ENCODE measurements at places on chromosomes 13 and 19. TPM values are rescaled to one million over a fixed set of nuclear protein-coding genes. Genes with fewer than 3 reads are reported as not detected.

The GPR4 gene
- not detected for total RNA-seq

GRCh38 chr19:47113850-47114651 lies 475 bp upstream of the ZC3H4 start:
- H3K27ac ChIP-seq: peak overlapping the region; percentile 100
- peaks cover 17% of the 10 kb centered on the region for H3K4me1 ChIP-seq
- no peak for DNase-seq
- H3K36me3 ChIP-seq: peaks cover 10% of the 10 kb centered on the region
- peak overlapping the region; percentile 97 for H3K4me3 ChIP-seq

The CGB5 gene
- total RNA-seq: not detected

GRCh38 chr13:99053636-99054233 lies 75.9 kb upstream of the DOCK9 start:
- DNase-seq: no peak
- H3K4me3 ChIP-seq: no peak overlapping the region
- H3K4me1 ChIP-seq: no peaks in the 10 kb centered on the region
- no peaks in the 10 kb centered on the region for H3K27me3 ChIP-seq
- H3K27ac ChIP-seq: no peak overlapping the region
- H3K36me3 ChIP-seq: no peaks in the 10 kb centered on the region

DNA sequence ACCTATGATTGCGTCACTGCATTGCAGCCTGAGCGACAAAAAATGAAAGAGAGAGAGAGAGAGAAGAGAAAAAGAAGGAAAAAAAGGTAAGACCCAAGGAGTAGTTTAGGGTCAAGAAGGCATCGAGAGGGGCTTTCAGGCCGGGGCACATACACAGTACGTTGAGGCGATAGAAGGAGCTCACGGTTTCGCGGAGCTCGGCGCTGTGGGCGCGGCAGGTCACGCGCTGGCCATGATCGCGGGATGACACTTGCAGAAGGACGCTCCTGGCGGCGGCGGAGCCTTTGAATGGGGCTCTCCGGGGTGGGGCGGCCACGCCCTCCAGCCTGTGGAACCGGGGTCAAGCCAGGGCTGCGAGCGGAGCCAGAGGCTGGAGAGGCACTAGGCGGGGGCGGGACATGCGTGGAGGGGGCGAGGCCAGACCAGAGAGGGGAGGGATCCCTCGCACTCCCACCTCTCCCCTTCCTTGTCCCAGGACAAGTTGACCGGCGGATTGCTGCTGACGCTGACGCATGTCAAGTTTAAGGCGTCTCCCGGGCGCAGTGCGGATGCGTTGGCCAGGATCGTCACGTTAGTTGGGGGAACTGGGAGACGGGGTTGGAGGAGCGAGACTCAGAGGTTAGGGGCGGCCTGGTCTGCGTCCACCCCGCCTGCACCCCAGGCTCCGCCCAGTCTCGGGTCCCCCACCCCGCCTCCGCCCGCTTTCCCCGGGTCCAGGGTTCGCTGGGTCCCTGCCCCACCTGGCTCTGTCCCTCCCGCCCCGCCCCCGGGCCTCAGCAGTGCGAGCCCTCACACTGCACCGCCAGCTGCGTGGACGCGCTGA lies 6.9 kb downstream of the NPHS1 start:
- peaks cover 30% of the 10 kb centered on the region for H3K27me3 ChIP-seq
- peaks cover 30% of the 10 kb centered on the region for H3K36me3 ChIP-seq
- DNase-seq: peak; percentile 43
- peak overlapping the region; percentile 90 for H3K4me3 ChIP-seq
- peaks cover 15% of the 10 kb centered on the region for H3K4me1 ChIP-seq
- no peak overlapping the region for H3K27ac ChIP-seq

DNA sequence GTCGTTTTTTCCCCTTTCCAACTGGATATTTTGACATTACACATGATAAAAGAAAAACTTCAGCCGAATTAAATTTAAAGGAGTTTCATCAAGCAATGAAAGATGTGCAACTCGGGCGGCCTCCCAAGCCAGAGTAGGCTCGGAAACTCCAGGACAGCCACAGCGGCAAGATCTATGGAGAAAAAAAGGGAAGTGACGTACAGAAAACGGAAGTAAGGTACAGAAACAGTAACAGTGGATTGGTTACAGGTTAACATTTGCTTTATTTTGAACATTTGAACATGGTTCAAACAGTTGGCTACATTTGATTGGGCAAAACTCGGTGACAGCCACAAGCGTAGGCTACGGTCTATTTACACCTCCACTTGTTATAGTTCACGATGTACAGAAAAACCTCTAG lies 30.5 kb upstream of the FAM124A start:
- no peaks in the 10 kb centered on the region for H3K36me3 ChIP-seq
- H3K4me1 ChIP-seq: no peaks in the 10 kb centered on the region
- no peak for DNase-seq
- no peak overlapping the region for H3K4me3 ChIP-seq
- no peaks in the 10 kb centered on the region for H3K27me3 ChIP-seq

- peaks cover 16% of the 10 kb centered on the region for H3K27me3 ChIP-seq
- peak overlapping the region; percentile 74 for H3K4me3 ChIP-seq
- H3K27ac ChIP-seq: no peak overlapping the region
- DNase-seq: peak; percentile 46
- H3K36me3 ChIP-seq: peaks cover 30% of the 10 kb centered on the region
Observed at GRCh38 chr19:23071147-23071511, 45.7 kb upstream of the ZNF730 start.

- no peak for DNase-seq
- no peaks in the 10 kb centered on the region for H3K36me3 ChIP-seq
- no peak overlapping the region for H3K4me3 ChIP-seq
- peaks cover 2% of the 10 kb centered on the region for H3K4me1 ChIP-seq
- H3K27ac ChIP-seq: no peak overlapping the region
Observed at GRCh38 chr13:80458543-80458942, 117.6 kb upstream of the SPRY2 start.

DNA sequence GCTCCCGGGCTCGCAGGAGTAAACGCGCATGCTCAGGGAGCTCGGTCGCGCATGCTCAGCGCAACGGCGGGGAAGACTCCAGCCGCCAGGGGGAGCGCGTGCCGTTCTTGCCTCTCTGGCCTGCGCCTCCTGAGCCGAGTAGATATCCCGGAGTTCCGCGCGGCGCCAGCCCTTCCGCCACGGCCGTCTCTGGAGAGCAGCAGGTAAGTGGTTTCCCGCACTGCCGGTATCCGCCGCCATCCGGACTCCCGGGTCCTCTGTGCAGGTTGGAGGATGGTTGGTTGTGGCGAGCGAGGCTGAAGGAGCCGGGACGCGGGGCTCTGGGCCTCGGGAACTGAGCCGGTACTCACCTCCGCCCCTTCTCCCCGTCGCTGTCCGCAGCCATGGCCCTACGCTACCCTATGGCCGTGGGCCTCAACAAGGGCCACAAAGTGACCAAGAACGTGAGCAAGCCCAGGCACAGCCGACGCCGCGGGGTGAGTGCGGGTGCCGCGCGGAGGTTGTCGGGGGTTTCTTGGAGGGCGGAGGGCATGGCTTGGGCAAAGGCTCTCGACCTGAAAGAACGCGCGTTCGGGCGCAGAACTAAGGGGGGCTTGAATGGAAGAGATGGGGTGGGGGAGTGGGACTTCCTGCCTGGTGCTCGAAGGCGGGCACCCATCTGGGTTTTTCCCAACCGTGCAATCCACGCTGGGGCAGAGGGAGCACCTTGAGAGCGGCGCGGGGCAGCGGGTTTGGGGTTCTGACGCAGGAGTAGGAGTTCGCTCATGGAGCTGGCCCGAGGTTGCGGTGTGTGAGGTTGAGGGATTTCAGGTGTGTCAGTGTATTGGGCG lies at the start of gene RPL36:
TSS of gene RPL36 (plus strand) at position 171 of the 830 bp plus-strand sequence. CDS start at position 384, 213 bp downstream.
- no peaks in the 10 kb centered on the region for H3K4me1 ChIP-seq
- no peaks in the 10 kb centered on the region for H3K36me3 ChIP-seq
- H3K4me3 ChIP-seq: peak within 1 kb of the TSS; percentile 96
- peaks cover 18% of the 10 kb centered on the region for H3K27me3 ChIP-seq

DNA sequence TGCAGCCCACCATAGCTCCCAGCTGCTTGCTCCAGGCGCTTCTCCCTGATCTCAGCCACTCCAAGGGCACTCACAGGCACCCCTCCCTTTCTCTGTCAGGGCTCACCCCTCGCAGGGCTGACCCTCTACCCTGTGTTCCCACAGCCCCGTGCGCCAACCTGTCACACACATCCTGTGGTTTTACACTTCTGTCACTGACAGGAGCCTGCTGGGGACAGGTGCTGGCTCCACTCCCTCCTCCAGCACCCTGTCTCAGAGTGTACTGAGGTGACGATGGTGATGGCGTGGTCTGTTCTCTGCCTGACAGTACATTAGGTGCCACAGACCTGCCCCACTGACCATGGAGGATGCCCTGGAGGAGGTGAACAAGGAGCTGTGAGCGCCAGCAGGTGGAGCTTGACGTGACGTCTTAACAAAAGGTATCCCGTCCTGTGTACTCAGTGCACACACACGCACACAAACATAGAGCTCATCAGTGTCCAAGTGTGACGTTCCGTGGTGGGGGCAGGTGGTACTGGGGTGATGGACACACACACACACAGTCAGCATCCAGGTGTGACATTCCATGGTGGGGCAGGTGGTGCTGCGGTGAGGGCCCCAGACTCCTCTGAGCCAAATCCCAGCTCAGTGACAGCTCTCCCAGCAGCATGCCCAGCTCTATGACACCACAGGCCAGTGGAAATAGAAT lies 20.9 kb downstream of the C19orf44 start:
- H3K27me3 ChIP-seq: peaks cover 1% of the 10 kb centered on the region
- no peak overlapping the region for H3K27ac ChIP-seq
- no peaks in the 10 kb centered on the region for H3K36me3 ChIP-seq
- H3K4me1 ChIP-seq: no peaks in the 10 kb centered on the region

DNA sequence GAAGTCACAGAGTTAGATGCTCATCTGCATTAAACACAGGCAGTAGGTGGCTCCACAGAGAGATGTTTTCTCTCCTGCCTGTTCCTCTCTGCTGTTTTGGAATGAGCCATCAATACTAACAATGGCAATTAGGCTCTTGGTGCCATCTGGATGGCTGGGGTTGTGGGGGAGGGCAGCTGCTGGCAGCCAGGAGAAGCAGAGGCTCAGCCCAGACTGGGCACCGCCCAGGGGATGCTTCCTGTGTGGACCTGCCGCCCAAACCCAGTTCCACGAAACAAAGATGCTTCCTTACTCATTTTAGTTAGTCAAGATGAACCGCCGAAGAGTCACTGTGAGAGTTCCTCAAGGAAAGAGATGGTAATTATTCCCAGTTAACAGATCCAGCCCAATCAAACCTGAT lies 50.8 kb upstream of the PCDH8 start:
- H3K4me3 ChIP-seq: no peak overlapping the region
- peak overlapping the region; percentile 60 for H3K27ac ChIP-seq
- H3K27me3 ChIP-seq: peaks cover 9% of the 10 kb centered on the region
- H3K4me1 ChIP-seq: peaks cover 50% of the 10 kb centered on the region
- DNase-seq: no peak
- H3K36me3 ChIP-seq: no peaks in the 10 kb centered on the region

- H3K4me3 ChIP-seq: no peak overlapping the region
- no peak overlapping the region for H3K27ac ChIP-seq
- H3K4me1 ChIP-seq: no peaks in the 10 kb centered on the region
- DNase-seq: no peak
Observed at GRCh38 chr13:96181911-96182310, 92.0 kb downstream of the HS6ST3 start.

The ZNF442 gene
- 1.2 TPM for total RNA-seq

- H3K36me3 ChIP-seq: no peaks in the 10 kb centered on the region
- no peak for DNase-seq
- H3K27me3 ChIP-seq: peaks cover 5% of the 10 kb centered on the region
- no peak overlapping the region for H3K4me3 ChIP-seq
- H3K4me1 ChIP-seq: peaks cover 5% of the 10 kb centered on the region
Observed at GRCh38 chr13:94154367-94154766, 325.1 kb downstream of the DCT start.

DNA sequence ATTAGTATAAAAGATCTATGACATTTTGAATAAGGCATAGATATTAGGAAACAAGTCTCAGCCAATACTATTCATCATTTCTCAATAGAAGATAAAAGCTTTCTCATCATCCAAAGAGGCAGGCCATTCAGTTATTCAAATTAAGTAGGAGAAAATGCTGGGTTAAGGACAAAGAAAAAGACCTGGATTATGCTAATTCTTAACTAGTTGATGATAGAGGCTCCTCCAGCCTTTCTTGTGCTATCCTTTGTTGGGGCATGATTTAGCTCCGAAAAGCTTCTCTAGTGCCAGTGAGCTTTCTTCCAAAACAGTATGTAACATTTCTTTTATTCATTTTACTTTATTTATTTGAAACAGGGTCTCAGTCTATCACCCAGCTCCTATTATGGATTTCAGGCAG lies 223.0 kb downstream of the DCLK1 start:
- no peak overlapping the region for H3K4me3 ChIP-seq
- no peak for DNase-seq
- peaks cover 6% of the 10 kb centered on the region for H3K36me3 ChIP-seq
- H3K27me3 ChIP-seq: peaks cover 5% of the 10 kb centered on the region
- peaks cover 7% of the 10 kb centered on the region for H3K4me1 ChIP-seq

The ATP1A3 gene
- 650 TPM for total RNA-seq

DNA sequence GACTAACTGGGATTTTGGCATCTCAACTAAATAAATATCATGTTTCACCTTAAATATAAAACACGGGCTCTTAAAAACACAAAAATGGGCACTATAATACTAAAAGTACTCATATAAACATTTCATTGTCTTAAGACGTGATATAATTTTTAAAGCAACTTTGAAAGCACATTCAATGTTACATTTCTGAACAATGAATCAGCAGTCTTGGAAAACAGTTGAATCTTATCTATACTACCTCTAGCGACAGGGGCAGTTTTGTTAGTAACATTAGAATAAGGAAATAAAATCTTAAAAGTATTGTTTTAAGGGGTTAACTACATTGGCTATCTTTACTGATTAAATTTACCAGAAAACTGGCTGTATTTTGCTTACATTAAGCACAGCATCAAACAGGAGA lies 156.9 kb downstream of the UGGT2 start:
- no peak for DNase-seq
- H3K27me3 ChIP-seq: no peaks in the 10 kb centered on the region
- no peaks in the 10 kb centered on the region for H3K4me1 ChIP-seq
- H3K36me3 ChIP-seq: no peaks in the 10 kb centered on the region
- no peak overlapping the region for H3K27ac ChIP-seq
- H3K4me3 ChIP-seq: no peak overlapping the region

GRCh38 chr13:30421093-30422053 lies 920 bp upstream of the UBE2L5 start:
- peak overlapping the region; percentile 73 for H3K27ac ChIP-seq
- peak; percentile 67 for DNase-seq
- H3K4me1 ChIP-seq: peaks cover 12% of the 10 kb centered on the region

The METTL21C gene
- total RNA-seq: not detected

GRCh38 chr13:20425819-20426219 lies 99.8 kb downstream of the CRYL1 start:
- peaks cover 3% of the 10 kb centered on the region for H3K27me3 ChIP-seq
- H3K27ac ChIP-seq: peak overlapping the region; percentile 7
- no peak overlapping the region for H3K4me3 ChIP-seq
- peak; percentile 59 for DNase-seq
- no peaks in the 10 kb centered on the region for H3K36me3 ChIP-seq
- peaks cover 33% of the 10 kb centered on the region for H3K4me1 ChIP-seq

The KLHL1 gene
- not detected for total RNA-seq

The SLC6A16 gene
- 6.6 TPM for total RNA-seq

- peaks cover 23% of the 10 kb centered on the region for H3K27me3 ChIP-seq
- H3K36me3 ChIP-seq: no peaks in the 10 kb centered on the region
- peak overlapping the region; percentile 69 for H3K4me3 ChIP-seq
- H3K27ac ChIP-seq: no peak overlapping the region
- peak; percentile 64 for DNase-seq
Observed at GRCh38 chr19:11422163-11423065, 3.3 kb upstream of the RGL3 start.

- peaks cover 13% of the 10 kb centered on the region for H3K4me1 ChIP-seq
- no peaks in the 10 kb centered on the region for H3K36me3 ChIP-seq
- DNase-seq: no peak
Observed at GRCh38 chr13:67122251-67122650, 107.9 kb downstream of the PCDH9 start.

Data from glutamatergic neuron (in vitro differentiated cells).